ENCODE measurements at places on chromosomes 13 and 19.

DNA sequence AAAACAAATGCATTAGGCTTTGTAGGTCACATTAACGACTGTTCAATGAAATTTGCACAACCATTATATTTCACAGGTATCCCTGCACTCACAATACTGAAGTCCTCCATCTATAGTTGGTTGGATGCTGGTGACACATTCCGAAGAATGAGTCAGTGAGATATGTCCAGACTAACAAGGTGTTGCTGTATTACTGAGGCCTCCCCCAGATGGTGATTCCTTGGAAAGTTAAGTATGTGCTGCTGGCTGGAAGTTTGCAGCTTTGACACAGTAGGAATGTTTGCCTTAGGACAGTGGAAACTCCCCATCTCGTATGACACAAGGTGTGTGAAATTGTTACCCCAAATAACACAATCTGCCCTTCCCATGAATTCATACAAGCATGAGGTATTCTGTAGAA lies 46.6 kb downstream of the FGF14 start:
- DNase-seq, result no peak

DNA sequence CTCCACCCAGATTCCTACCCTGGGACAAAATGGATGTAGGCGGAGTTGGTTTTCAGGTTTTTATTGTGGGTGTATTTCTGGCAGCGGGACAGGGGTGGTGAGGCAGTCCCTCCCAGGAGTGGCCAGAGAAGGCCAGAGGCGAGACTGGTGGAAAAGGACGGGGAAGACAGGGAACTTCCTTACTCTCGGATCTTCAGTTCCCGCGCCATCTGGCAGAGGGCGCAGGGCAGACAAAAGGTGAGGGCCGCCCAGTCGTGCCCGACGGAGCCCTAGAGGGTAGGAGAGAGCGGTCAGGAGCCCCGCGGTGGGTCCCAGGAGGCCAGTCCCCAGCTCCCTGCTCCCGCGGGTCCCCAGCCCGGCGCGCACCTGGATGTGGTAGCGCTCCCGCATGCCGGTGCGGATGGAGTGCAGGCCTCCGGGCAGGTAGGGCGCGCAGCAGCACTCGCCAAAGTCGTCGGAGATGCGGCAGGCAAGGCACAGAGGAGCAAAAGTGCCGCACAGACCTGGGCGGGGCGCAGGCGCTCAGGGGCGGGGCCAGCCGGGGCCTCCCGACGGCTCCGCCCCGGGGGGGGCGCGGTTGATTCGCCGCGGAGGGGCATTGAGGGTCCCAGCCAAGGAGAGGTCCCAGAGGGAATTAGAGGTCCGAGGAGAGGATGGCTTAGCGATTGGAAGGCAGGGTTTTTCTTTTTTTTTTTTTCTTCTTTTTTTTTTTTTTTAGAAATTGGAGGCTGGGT lies 3.0 kb downstream of the CNFN start:
- no peak for DNase-seq

DNA sequence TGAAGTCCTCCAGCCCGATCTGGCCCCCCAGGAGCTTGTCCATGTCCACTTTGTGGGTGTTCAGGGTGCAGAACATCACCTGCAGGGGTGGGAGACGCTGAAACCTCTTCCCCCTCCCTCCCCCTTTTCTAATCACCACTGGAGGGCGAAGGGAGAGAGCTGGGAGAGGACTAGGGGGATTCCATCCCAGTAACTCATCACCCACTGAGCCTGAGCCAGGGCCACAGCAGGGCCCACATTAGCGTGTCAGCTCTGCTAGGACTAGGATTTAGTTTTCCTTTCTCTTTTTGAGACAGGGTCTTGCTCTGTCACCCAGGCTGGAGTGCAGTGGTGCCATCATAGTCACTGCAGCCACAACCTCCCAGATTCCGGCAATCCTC lies 5.5 kb upstream of the PTGER1 start:
- DNase-seq, result no peak

DNA sequence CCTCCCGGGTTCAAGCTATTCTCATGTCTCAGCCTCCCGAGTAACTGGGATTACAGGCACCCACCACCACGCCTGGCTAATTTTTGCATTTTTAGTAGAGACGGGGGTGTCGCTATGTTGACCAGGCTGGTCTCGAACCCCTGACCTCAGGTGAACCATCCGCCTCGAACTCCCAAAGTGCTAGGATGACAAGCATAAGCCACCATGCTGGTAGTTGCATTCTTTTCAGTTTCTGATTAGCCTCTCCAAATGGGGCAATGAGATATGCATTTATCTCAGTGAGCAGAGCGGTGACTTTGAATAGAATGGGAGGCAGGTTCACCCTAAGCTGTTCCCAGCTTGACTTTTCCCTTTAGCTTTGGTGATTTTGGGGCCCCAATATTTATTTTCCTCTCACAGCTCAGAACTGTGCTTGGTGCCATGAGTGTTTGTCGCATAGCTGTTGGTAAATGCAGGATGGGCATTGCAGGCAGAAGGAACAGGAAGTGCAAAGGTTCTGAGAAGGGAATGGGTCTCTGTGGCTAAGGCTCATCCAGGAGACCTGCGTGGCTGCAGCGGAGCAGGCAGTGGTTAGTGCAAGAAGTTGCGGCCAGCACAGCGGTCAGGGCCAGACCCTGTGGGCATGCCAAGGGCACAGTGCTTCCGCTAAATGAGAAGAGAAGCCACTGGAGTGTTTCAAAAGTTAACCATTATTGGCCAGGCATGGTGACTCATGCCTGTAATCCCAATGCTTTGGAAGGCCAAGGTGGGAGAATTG lies 20.7 kb downstream of the LYPD3 start:
- no peak for DNase-seq

GRCh38 chr13:73167028-73167820 lies 108.4 kb downstream of the KLF5 start:
- no peak for DNase-seq

GRCh38 chr13:61927648-61928047 lies 512.0 kb upstream of the PCDH20 start:
- no peak for DNase-seq

GRCh38 chr19:53432088-53432661 lies 391 bp downstream of the ZNF761 start:
- DNase-seq, result no peak

DNA sequence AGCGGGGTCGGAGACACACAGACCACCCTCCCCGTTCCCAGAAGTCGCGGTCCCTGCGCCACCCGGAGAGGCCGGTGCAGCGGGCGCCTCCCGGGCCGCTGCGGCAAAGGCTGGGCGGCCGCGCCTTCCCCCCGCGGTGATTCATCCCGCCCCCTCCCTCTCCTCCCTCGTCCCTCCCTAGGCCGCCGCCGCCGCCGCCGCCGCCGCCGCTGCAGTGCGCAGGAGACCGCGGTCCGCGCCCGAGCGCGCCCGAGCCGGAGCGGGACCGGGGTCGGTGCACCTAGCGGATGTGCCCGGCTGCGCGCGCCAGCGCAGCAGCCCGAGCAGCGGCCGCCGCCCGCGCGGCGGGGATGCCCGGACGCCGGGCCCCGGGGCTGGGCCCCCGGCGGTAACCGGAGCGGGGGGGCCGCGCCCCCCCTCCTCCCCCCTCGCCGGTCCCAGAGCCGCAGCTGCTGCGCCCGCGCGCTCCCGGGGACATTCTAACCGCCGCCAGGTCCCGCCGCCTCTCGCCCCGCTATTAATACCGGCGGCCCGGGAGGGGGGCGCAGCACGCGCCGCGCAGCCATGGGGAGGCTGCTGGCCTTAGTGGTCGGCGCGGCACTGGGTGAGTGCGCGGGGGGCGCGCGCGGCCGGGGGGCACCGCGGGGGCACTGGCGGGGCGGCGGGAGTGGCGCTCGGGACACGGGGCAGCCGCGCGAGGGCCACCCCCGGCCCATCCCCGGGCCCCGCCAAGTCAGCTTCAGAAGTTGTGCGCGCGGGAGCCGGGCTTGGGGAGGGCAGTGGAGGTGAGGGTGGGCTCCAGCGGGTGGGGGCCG lies at the start of gene SCN1B:
SCN1B (plus strand) TSS at position 214 of the 815 bp plus-strand sequence; CDS start at position 565, 351 bp downstream.
- DNase-seq, result no peak

GRCh38 chr19:56162258-56162657 lies 13.6 kb upstream of the GALP start:
- DNase-seq, result no peak

GRCh38 chr19:14487370-14488125 lies 8.4 kb downstream of the GIPC1 start:
- DNase-seq, result no peak

DNA sequence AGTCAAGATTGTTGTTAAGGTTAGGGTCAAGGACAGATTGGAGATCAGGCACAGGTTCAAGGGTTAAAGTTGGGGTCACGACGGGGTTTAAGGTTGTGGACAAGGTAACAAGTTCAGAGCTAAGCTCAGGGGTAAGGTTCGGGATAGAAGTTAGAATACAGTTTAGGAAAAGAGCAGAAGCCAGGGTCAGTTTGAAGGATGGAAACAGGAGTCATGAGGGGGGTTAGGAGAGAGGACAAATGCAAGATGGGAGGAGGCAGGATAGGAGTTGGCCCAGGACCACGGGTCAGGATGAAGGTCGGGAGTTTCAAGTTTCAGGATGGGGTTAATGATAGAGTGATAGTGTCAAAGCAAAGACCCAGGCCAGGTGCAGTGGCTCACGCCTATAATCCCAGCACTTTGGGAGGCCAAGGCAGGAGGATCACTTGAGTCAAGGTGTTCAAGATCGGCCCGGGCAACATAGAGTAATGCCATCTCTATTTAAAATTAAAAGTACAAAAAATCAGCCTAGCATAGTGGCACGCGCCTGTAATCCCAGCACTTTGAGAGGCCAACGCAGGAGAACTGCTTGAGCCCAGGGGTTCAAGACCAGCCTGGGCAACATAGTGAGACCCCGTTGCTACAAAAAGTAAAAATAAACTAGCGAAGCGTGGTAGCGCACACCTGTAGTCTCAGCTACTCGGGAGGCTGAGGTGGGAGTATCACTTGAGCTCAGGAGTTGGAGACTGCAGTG lies 7.7 kb downstream of the NPHS1 start:
- no peak for DNase-seq

DNA sequence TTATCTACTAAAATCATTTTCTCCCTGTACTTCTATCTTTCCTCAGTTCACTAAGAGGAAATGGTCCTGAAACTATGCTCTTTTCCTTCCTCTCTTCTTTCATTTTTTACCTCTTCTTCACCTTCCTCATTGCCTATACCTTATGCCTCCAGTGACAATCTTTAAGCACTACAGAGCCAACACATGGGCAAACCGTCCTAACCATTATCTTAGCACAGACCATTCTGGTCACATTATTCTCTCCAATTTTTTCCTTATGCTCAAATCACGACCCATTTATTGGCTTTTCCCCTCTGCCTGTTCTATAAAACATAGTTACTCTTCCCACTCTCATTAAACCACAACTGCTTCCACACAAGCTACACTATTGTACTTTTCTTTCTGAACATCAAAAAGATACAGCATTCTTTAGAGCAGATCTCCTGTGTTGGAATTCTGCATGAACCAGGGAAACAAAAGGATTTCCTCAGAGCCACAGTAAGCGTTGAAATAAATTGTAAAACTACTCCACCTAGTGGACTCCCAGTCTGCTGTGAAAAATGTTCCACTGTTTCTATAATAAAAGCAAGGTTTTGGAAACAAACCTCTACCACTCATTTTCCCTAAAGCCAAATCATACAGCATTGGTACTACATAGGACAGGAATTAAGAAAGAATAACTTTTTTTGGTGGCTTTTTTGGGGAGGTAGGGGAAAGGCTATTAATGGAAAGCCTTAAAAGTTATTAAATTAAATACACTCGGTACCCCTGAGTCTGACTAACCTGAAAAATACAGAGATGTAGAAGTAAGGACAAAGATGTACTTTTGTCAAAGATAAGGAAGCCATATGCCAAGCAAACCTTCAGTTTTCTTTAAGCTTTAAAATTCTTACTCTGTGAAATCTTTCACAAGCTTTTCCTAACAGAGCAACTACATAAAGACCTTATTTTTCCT lies 19.5 kb downstream of the NUFIP1 start:
- DNase-seq, result no peak

GRCh38 chr19:7545904-7546303 lies 10.4 kb downstream of the PNPLA6 start:
- DNase-seq, result no peak

GRCh38 chr19:13023656-13024055 lies 28.4 kb downstream of the NFIX start:
- no peak for DNase-seq

DNA sequence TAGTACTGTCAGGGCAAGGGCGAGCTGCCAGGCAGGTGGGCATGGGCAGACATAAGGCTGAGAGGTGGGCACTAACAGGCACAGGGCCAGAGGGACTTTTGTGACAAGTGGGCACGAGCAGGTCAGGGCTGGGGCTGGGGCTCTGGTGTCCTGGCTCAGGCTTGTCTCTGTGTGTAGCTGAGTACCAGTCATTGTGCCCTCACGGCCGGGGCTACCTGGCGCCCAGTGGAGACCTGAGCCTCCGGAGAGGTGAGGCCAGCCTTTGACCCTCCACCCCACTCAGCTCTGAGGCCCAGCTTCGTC lies 21.6 kb downstream of the LTBP4 start:
- peak; percentile 52 for DNase-seq

- DNase-seq, result peak; percentile 88
Observed at GRCh38 chr13:23888658-23889614, at the start of gene MIPEP. MIPEP (minus strand) TSS chr13:23889400; CDS start chr13:23889320, 80 bp downstream.

- DNase-seq, result no peak
Observed at GRCh38 chr19:39941615-39942365, 7.4 kb upstream of the FCGBP start.

DNA sequence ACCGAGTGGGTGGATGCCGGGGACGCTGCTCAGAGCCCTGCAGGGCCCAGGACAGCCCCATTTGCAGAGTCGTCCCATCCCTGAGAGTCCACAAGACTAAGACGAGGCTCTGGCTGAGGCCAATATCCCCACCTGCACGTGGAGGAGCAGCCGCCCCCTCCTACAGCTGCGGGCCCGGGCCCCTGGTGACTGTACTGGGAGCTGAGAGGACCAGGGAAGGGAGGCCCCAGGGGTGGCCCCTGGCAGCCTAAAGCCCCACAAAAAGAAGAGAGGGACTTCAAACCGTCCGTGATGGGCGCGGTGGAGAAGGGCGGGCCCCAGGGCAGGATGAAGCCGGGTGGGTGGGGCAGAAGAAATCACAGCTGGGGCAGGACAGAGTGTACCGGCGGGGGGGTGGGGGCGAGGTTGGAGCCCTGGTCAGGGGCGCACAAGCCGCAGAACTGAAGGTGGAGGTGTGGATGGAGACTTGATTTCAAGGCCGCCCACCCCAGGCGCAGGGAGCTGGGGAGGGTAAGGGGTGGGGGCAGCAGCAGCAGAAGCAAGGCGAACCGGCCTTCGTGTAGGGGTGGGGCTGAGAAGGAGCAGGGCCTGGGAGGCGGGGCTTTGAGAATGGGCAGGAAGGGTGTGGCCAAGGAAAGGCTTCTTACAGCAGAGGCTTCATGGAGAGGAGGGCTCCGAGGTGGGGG lies 12.9 kb downstream of the CFD start:
- peak; percentile 94 for DNase-seq

- no peak for DNase-seq
Observed at GRCh38 chr13:40910324-40911050, 108.6 kb downstream of the ELF1 start.

GRCh38 chr19:40806423-40807146 lies 7.6 kb downstream of the EGLN2 start:
- peak; percentile 89 for DNase-seq
